Psoas muscle (tissue), 8 donors: ENCODE measurements at places on chromosomes 3 and 15. TPM values are rescaled to one million over a fixed set of nuclear protein-coding genes. Genes with fewer than 3 reads are reported as not detected.

DNA sequence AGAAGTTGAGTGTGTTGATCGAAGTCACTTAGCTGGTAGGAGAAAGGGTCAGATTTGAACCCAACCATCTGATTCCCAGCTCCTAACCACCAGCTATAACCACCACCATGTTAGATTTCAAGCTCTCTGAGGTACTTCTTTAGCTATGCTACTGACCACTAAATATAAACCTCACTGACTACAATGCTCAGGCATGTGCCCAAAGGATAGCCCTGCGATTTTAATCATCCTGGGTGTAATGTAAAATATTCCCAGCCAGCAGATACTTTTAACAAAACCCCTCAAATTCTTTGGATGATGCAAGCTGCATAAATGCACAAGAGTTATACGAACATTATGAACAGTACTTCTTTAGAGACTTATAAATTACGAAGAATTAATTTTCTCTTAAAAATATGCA, 115.2 kb upstream of the TSC22D2 start:
- H3K4me3 ChIP-seq: no peak overlapping the region
- H3K4me1 ChIP-seq: peaks cover 6% of the 10 kb centered on the region
- no peak for DNase-seq
- no peak overlapping the region for H3K27ac ChIP-seq
- H3K36me3 ChIP-seq: no peaks in the 10 kb centered on the region
- no peaks in the 10 kb centered on the region for H3K27me3 ChIP-seq

DNA sequence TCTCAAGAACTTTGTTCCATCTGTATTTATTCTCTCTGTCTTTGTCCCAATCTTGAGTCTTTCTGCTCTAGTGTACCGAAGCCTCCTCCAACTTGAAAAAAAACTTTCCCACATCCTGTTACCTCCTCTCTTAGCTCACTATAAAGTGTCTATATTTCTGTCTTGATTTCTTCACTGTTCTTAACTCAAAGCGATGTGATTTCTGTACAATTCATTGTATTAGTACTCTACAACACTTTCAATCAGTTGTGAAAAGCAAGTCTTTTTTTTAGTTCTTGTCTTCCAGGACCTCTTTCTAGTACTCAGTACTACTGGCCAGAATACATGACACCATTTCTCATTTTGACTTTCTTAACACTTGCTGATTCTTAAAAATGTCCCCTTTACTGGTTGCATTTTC, 353.5 kb upstream of the SATB1 start:
- no peak overlapping the region for H3K4me3 ChIP-seq
- DNase-seq: no peak
- H3K27ac ChIP-seq: no peak overlapping the region

DNA sequence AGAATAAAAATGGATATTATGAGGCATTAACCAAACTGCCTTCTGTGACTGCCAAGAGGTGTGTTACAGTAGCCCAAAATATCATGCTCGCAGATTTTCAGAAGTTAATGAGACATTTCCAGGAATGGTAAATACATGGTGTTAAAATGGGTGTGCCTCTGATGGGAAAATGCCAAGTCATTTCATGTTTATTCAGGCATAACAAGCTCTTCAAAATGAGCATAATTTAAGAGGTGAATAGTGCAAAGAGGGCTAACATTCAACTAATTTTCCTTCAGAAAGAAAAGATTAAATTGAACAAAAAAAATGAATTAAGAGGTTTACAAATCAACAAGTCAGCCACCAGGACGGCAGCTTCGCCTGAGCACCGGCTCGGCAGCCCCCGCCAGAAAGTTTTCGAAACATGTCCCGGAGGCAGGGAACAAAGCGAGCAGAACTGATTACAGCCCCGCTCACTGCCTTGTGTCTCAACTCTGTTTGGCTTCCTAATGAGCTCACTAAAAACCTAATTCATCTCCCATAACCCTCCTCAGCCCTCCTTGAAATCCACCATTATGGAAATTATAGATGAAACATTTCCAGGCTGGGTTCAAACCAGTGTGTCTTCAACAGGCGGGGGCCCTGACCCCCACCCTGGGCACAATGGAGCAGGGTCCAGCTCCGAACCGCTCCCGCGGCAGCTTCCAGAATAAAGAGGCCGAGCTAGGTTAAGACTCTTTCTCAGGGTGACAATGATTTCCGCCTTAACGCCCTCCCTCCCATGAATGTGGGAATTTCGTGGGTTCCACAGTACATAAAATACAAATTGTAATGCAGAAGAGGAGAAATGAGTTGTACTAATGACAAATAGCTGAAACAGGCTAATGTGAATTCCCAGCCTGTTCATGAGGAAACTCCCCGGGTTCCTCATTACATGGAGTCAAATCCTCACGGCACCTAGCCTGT, 43.9 kb downstream of the MEIS2 start:
- no peaks in the 10 kb centered on the region for H3K4me1 ChIP-seq
- no peak overlapping the region for H3K27ac ChIP-seq
- H3K4me3 ChIP-seq: no peak overlapping the region

GRCh38 chr15:48076454-48076853, 44.3 kb upstream of the SLC24A5 start:
- no peaks in the 10 kb centered on the region for H3K4me1 ChIP-seq
- H3K27me3 ChIP-seq: peaks cover 2% of the 10 kb centered on the region
- no peak overlapping the region for H3K4me3 ChIP-seq
- no peak for DNase-seq
- H3K36me3 ChIP-seq: no peaks in the 10 kb centered on the region

The SAMMSON gene
- total RNA-seq: not detected

The LNP1 gene
- total RNA-seq: 3.2 TPM

The GOLGA6A gene
- not detected for total RNA-seq
